ENCODE measurements at places on chromosomes 11 and 22.

- DNase-seq, result no peak
Observed at GRCh38 chr22:48180631-48181030, 1418.2 kb downstream of the TBC1D22A start.

- no peak for DNase-seq
Observed at GRCh38 chr11:122210367-122210997, 94.5 kb upstream of the BLID start.

DNA sequence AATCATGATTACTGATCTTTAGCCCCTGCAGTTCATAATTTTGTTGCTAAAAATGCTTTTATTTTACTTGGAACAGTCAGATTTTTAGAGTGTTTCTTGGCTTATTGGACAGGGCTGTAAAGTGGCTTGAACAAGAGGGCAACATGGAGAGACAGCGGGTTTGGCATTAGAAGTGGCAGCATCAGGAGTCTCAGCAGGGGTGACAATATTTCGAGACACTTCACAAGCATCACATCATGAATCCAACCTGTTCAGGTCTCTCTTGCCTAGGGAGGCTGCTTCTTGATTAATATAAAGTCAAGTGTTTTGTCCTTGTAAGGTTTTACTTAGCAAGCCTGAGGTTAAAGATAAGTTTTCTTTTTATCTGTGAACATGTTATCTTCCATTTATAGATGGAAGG is 2249.5 kb downstream of the LRRC4C start:
- no peak for DNase-seq

DNA sequence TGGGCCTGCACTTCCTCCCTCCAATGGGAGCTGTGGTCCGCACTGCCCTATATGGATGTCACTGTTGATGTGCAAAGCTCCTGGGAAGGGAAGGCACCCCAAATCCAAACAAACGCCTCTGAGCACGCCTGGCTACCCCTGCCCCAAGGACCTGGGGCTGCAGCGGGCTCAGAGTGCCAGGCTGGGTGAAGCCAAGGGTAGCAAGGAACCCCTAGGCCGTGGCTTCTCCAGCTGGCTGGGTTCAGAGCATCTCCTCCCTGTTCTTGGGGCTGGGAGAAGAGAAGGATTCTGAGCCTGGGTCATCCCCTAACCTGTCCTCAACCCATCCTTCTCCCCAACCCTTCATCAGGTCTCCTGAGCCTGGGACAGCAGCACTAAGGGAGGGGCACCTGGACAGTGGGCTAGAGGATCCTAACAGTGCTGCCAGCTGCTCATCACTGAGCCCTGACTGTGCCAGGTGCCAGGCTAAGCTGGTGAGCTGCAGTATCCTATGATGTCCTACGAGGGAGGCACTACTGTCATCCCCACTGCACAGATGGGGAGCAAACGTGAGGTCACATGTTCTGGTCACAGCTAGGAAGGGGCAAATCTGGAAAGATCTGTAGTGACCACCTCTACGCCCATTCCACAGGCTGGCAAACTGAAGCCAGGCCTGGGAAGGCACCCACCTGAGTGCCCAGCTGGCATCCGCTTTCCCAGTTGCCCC is 3.0 kb downstream of the SSTR3 start:
- no peak for DNase-seq

- DNase-seq, result no peak
Observed at GRCh38 chr11:131792243-131792642, 421.8 kb downstream of the NTM start.

DNA sequence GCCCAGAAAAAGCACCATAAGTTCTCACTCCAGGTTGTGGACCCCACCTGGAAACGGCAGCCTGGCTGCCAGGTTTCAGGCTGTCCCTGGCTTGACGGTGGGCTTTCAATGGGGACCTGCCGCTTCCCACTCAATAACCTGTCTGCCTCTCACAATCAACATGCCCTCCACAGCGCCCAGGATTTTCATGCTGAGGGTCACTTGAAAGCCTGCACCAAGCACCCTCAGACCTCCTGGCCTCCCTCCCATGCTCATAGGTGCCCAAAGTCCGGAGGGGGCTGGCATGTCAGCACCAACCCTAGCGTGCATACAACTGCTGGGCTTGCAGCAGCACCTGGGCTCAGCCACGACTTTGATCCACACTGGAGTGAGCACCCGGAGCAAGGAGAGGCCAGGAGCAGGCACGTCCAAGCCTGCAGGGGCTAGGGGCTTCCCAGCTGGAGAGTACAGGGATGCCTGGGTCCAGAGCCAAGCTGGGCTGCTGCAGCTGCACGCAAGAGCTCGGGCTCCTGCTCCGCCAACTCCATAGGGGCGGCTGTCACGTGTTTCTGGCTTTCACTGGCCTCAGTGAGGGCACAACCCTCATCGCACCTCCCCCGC is 1214.3 kb upstream of the RAG2 start:
- no peak for DNase-seq

DNA sequence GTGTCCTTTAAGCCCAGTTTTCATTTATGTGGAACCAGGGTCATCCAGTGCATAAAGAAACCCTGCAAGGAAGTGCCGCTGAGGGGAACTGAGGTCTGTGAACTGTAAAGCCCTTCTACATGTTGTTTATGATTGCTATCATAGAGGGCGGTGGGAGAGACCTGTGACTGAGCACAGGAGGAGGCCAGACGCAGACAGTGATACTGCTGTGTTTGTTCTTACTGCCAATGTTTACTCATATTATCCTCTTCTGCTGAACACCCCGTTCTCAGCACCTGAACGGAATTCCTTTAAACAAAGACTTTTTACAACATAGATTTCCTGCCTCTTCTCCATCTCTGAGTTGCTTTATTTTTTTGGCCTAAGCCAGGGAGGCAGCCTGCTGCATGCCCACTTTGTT is 967 bp upstream of the GALNT18 start:
- DNase-seq, result no peak

DNA sequence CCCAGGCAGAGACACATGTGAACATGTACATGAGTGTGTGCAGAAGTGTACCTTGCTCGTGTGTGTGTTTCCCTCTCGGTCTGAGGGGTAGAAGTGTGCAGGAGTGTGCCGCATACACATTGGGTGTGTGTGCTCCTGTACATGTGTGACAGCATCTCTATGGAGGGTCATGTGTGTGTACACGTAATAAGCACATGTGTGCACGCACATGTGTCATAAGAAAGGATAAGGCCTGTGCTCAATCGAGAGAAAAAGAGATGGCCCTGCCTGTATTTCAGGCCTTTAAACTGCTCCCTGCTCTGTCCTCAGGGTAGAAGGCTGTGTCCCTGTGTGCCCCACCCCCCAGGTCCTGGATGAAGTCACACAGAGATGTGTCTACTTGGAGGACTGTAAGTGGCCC is 61.8 kb downstream of the OTOG start:
- no peak for DNase-seq

GRCh38 chr22:30947173-30947815 is 21.3 kb downstream of the MORC2 start:
- DNase-seq, result no peak

GRCh38 chr22:40976866-40977700 is 25.9 kb downstream of the RBX1 start:
- DNase-seq, result no peak

DNA sequence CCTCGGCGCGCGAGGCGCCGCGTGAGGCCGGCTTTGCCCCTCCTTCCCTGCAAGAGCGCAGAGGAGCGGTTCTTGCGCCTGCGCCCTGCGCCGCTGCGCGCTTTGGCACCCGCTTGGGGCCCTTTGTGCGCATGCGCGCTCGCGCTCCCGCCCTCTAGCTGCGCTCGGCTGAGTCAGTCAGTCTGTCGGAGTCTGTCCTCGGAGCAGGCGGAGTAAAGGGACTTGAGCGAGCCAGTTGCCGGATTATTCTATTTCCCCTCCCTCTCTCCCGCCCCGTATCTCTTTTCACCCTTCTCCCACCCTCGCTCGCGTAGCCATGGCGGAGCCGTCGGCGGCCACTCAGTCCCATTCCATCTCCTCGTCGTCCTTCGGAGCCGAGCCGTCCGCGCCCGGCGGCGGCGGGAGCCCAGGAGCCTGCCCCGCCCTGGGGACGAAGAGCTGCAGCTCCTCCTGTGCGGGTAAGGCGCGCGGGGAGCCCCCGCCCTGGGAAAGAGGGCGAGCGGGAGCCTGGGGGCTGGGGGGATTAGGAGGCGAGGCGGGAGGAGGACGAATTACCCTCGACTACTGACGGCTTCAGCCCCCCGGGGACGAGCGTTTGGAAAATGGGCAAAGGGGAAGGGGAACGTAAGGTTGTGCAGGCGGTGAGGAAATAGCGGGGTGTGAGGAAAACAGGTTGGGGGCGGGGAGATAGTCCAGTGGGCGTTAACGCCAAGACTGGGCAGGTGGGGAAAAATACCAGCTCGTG is at the start of gene RTN3:
Gene RTN3 (plus strand): TSS at position 180 of the 745 bp plus-strand sequence. CDS start 137 bp downstream, at position 317.
- peak; percentile 94 for DNase-seq

GRCh38 chr22:49595465-49596078 is 232.1 kb downstream of the BRD1 start:
- DNase-seq, result no peak

- no peak for DNase-seq
Observed at GRCh38 chr11:63763496-63764339, 4.9 kb downstream of the ZFTA start.

- no peak for DNase-seq
Observed at GRCh38 chr11:45663486-45664375, 1.7 kb downstream of the CHST1 start.
